Fibroblast of mammary gland (primary cell): ENCODE measurements at places on chromosomes 2 and 18.
A peak's percentile ranks its signal among the peaks of the same experiment; 100 is the strongest.

DNA sequence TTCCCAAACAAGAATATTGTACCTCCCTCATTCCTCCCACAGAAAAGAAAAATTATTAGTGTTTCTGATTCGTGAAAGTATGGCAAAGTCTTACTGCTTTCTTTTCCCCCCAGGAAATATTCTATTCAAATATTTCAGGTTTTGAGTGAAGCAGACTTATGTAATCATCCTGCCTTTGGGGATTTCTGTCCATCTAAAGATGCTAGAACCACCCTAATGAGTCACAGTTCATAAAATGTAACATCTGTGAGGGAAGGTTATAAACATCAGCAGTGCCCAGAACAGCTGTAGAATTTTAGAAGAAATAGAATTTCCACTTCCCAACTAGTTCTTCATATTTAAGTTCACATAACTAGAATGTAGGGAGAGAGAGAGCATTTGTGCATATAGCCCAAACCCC, 39.0 kb downstream of the EEF1B2 start:
- DNase-seq: peak; percentile 70

- DNase-seq: no peak
These were observed 381.2 kb downstream of the LPIN1 start for GRCh38 chr2:12127638-12128037.

DNA sequence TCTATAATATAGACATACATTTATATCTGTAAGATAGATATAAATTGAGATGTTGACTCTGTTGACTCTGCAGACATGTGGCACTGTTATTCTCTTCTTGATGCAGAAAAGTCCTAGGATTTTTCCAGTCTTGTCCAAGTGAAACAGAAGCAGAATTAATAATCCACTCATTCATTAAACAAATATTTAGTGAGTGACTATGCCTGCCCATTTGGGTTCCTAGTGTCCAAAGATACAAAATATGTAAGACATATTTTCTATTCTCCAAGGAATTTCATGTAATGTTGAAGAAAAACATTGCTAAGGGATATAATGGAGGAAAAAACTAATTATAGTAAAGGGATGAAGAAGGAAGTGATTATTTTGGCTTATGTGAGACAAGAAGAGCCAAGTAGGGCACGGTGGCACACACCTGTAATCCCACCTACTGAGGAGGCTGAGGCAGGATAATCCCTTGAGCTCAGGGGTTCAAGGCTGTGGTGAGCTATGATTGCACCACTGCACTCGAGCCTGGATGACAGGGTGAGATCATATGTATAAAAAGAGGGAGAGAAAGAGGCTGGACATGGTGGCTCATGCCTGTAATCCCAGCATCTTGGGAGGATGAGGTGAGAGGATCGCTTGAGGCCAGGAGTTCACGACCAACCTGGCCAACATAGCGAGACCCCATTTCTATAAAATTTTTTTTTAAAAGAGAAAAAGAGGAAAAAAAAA, 19.9 kb upstream of the PLEKHH2 start:
- no peak for DNase-seq

DNA sequence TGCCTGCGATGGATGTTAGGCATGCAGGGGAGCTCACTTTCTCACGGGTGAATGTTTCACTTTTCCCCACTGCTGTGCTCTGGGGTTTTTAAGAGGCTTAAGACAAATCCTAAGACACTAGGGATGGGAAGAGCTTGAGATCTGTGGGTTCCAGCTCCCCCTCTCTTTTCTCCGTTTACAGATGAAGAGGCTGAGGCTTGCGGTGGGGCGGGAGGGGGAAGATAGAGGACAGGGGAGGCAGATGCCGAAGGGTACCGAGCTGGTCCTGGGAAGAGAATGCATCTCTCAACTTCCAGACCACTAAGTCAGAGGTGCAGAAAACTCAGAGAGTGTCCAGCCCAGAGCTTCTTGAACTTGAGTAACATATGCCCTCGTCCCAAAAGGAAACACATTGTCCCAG, 8.2 kb upstream of the ATOH8 start:
- DNase-seq: no peak

DNA sequence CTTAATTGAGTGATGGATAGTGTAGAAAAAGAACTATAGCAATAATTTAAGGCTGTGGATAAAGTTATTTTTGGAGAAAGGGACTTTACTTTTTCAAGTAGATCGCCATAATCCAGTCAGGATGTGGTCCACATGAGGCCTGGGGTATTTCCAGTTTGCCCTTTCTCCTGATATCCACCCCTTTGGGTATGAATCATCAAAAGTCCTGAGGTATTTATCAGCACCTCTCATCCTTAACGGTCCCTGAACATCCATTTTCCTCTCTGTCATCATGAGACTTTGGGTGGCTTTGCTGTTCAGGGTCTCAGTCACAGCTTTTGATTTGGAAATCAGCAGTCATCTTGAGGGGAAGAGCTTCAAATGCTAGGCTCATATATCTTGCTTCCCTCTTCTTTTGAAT, 39.3 kb upstream of the ELAC1 start:
- peak; percentile 42 for DNase-seq

GRCh38 chr2:188786368-188786841, 187.8 kb upstream of the COL3A1 start:
- peak; percentile 93 for DNase-seq

DNA sequence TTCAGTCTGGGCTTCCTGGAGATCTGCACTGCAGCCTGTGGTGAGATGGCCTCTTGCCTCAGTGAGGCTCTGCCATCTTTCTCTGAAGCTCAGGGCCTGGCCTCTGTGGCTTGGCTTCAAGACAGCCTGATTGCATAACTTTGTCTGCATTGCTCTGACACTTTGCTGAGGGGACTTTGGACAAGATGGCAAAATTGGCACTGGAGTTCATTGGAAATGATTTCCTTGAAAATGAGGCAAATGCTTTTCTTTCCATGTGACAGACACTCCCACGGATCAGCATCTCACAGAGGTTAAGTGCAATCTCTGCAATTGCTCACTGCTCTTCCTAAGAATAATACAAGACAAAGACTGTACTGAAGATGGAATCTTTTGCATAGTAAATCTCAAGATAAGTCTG, 166.8 kb downstream of the KCNS3 start:
- DNase-seq: no peak

- peak; percentile 24 for DNase-seq
These were observed 82.8 kb upstream of the DTNA start for GRCh38 chr18:34627137-34627920.

GRCh38 chr18:49169037-49169521, 218.3 kb upstream of the SMAD7 start:
- DNase-seq: no peak

GRCh38 chr18:70494524-70494923, 205.7 kb downstream of the SOCS6 start:
- DNase-seq: no peak
